ENCODE measurements at places on chromosomes 1 and 21.

- no peak for DNase-seq
These were observed 91.7 kb upstream of the HIVEP3 start for GRCh38 chr1:42010381-42010780.

- DNase-seq = peak; percentile 23
These were observed 2.3 kb downstream of the LDLRAD2 start for GRCh38 chr1:21814241-21814918.

DNA sequence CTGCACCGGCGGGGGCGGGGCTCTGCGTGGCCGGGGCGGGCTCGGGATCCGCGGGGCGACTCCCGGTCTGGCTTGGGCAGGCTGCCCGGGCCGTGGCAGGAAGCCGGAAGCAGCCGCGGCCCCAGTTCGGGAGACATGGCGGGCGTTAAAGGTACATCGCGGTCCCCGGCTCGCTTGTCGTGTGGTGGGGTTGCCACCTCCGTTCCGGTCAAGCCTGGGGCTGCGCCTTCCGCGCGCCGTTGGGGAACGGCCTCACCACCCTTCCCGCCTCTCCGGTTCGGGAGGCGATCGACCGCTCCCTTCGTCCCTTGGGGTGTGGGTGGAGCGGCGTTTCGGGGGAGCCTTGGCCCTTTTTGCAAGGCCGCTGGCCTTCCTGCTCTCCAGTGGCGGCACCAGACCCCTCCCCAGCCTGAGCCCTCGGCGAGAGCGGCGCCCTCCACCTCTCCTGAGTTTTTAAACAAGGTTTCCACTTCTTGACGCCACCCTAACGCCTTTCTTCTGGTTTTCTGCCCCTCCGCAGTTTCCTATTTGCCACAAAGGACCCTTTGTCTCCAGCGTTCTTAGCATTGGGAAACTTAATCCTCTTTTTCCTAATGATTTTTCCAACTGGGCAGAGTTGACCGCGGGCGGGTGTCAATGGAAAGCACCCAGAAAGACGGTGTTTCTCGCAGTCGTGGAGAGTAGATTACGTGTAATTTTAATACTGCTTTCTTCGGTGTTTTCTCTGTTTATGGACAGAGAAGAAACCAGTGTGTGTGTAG lies at the start of the genes LEPR and LEPROT:
Gene LEPR, plus strand, starts transcription at position 79 of the 761 bp plus-strand sequence. CDS start 144,898 bp downstream, outside the sequence.
Gene LEPROT, plus strand, starts transcription at position 79 of the 761 bp plus-strand sequence. Its CDS starts 57 bp downstream, at position 136.
- peak; percentile 76 for DNase-seq

DNA sequence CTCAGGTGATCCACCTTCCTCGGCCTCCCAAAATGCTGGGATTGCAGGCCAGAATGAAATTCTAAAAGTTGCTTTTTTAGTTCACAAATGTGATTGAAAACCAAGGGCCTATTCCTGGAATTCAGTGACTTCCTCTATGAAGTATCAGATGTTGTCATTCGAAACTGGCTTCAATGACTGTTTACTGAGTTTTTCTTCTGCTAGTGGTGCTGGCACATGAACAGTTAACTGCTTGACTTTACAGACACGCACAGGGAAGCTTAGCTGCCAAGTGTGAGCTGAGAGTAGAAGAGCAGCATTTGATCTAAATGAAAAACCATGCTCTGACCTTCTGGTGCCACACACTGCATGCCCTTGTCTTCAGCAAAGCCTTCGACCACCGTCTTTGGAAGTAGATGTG lies 32.8 kb upstream of the AJAP1 start:
- DNase-seq = no peak

- DNase-seq = no peak
These were observed 212.8 kb upstream of the RAB4A start for GRCh38 chr1:229058111-229058561.

- DNase-seq = no peak
These were observed 47.3 kb downstream of the NCAM2 start for GRCh38 chr21:21045518-21045917.

DNA sequence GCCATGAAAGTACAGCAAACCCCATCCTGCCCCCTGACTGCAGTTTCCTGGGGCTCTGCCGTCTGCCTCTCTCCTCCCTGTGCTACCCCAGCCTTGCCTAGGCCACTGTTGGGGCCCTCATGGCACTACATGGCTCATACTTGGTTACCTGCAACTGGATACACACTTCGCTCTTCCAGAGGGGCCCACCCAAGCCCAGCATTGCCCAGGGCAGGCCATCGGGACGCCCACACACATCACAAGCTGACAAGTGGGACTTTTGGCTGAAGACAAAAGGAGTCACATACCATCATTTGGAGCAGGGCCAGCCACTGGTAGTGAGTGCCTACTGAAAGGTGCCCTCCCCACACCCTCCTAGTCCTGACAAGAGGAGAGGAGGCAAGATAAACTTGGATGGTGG lies 82.8 kb downstream of the CD247 start:
- DNase-seq = no peak

DNA sequence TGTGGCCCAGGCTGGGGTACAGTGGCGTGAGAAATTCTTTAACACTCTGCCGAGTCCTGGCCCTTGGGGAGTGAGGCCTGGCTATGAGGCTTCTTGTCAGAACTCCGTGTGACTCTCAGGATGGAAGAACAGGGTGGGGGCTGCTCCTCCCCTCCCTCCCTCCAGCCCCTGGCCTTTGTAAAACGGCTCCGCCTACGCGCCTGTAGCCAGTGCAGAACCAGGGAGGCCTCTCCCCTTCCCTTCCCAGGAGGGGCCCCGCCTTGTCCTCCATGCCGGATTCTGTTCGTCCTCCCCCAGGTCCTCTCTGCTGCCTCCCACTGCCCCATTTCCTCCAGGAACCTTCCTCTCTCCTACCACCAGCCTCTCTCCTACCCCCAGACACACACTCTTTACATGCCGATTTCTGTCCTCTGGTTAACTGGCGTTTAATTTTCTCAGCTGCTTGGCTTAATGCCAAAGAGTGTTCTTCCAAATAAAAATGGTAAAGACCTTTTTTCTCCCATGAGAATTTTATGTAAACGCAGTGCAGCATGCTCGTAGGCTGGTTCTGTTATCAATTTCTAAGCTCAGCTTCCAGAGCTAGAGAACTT lies 21.0 kb downstream of the PDE9A start:
- no peak for DNase-seq

GRCh38 chr1:75655931-75656330 lies 45.0 kb upstream of the SLC44A5 start:
- no peak for DNase-seq

GRCh38 chr1:8121261-8122159 lies 95.4 kb upstream of the ERRFI1 start:
- DNase-seq = no peak

- no peak for DNase-seq
These were observed 98.5 kb upstream of the HIVEP3 start for GRCh38 chr1:42017259-42017658.

DNA sequence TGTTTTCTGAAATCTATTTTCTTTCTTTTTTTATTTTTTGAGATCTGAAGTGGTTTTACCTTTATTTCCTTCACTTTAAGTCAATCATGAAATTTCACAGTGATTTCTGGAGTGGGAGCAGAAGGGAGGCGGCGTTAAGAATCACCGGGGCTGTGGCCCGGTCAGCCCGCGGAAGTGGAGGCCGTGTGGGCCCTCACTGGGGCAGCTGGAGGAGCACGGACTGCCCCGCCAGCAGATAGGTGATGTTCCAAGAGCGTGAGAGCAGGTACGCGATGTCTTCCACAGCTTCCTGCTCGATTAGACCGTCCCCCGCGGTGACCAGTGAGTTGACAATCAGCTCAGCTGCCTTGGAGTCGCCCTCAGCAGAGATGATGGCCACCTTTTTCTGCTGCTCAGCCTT lies 10.6 kb upstream of the TP53BP2 start:
- DNase-seq = no peak

DNA sequence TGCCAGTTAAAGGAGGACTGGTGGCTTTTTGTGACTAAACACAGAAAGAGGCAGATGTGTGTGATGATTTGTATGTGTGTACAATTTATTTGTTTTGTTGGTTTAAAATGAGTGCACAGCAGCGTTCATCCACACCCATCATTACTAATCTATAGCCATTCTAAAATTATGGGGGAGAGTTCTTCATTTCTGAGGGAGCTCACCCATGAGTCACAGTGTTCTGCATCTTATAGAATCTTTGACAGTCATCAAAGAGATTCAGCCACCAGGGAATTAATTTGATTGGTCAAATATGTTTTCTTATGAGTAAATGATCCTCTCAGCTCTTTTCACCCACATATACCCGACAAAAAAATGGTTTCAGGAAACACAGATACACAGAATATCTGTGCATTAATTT lies 147.9 kb downstream of the GREM2 start:
- DNase-seq = no peak

- no peak for DNase-seq
These were observed 58.5 kb upstream of the BCAR3 start for GRCh38 chr1:93740157-93740556.

DNA sequence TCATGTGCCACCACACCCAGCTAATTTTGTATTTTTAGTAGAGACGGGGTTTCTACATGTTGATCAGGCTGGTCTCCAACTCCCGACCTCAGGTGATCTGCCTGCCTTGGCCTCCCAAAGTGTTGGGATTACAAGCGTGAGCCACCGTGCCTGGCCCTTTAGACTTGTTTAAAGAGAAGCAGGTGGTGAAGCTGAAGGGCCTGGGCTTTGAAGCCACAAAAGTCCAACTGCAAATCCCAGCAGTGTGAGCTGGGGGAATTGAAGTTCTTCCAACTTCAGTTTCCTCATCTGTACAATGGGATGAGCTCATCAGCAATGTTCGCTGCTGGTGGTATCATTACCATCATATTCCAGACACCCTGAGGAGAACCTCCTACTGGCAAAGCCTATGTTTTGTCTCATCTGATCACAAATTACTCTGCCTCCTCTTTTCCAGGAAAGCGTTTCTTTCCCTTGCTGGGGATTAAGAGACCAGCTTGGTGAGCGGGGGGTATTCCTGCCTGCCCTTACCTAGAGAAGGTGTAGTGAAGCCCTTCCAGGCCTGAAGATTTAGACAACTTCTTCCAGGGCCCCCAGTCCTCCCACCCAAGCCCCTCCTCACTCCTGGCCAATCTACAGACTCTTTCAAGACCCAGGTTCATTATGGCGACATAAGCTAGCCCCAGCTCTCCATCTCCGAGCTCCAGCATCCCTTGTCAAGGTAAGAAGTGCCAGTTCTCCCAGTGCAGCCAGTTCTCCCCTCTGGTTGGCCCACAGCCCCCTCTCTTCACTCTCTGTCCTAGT lies 2.4 kb upstream of the SHISA4 start:
- DNase-seq = no peak

GRCh38 chr21:33881689-33882440 lies 33.7 kb downstream of the ATP5PO start:
- DNase-seq = no peak

DNA sequence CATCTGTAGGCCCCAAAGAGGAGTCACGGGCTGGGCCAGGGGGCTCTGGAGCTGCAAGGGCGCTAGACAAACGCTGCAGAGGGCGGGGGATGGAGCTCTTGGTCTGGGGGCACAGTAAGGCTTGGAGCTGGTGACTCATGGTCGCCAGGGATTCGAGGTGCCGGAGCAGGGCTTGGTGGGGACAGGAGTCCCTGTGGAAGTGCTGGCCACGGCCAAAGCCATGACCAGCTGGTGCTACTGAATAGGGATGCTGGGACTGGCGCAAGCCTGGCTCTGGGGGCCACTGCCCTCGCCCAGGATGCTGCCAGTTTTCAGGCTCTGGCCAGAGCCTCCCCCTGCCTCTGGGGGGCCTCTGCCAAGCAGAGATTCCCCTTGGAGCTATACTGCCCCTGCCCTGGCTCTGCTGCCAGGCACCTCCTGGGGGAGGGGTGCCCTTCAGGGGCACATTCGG lies 25.2 kb downstream of the SPOCD1 start:
- no peak for DNase-seq

- no peak for DNase-seq
These were observed 11.8 kb downstream of the CD101 start for GRCh38 chr1:117013309-117013858.

DNA sequence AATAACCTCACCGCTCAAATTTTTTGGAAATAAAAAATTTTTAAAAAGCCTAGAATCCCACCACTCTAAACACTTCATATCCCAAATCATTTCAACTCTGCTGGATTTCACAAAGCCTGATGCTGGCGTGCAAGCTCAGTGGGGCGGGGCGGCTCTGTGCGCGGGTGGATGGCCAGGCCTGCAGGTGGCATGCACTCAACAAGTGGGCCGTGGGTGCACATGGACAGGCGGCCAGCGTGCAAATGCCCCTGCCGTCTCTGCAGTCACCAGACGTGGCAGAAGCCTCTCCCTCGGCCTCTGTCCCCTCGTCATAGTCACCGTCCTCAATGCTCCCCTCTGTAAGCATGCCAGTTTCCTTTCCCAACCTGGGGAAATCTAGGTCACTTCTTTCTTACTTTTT lies 6.6 kb upstream of the PDE9A start:
- DNase-seq = no peak

GRCh38 chr1:18628511-18628910 lies 2.1 kb upstream of the PAX7 start:
- DNase-seq = no peak

GRCh38 chr1:62377043-62377562 lies 57.9 kb upstream of the KANK4 start:
- DNase-seq = no peak

All from activated CD8-positive, alpha-beta memory T cell treated with anti-CD3 and anti-CD28 coated beads for 48 hours (primary cell).